ENCODE measurements at places on chromosomes 4 and X.

GRCh38 chr4:189773909-189774308, 166.8 kb upstream of the FRG1 start:
- DNase-seq = no peak

GRCh38 chrX:116317409-116317808, 119.0 kb upstream of the SLC6A14 start:
- DNase-seq = no peak

GRCh38 chr4:91989914-91990313, 313.9 kb upstream of the GRID2 start:
- DNase-seq = no peak

DNA sequence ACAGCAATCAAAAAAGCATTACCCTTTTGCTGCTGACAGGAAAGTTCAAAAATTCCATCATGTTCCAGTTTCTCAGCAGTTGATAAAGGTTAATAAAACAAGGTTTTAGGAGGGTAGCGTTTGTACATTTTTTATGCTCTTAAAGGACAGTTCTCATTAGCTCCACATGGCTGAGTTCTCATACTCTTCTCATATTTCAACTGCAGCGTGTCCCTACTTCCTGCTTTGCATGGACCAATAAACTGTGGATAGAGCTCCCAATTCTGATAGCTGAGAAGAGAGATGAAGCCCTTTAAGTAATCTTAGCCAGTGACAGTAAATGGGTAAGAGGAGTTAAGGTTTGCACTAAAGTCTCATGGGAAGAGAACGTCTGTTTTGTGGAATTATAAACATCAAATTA, 53.5 kb downstream of the SPANXA2 start:
- DNase-seq = no peak

GRCh38 chr4:143356493-143356892, 19.8 kb downstream of the GAB1 start:
- no peak for DNase-seq

DNA sequence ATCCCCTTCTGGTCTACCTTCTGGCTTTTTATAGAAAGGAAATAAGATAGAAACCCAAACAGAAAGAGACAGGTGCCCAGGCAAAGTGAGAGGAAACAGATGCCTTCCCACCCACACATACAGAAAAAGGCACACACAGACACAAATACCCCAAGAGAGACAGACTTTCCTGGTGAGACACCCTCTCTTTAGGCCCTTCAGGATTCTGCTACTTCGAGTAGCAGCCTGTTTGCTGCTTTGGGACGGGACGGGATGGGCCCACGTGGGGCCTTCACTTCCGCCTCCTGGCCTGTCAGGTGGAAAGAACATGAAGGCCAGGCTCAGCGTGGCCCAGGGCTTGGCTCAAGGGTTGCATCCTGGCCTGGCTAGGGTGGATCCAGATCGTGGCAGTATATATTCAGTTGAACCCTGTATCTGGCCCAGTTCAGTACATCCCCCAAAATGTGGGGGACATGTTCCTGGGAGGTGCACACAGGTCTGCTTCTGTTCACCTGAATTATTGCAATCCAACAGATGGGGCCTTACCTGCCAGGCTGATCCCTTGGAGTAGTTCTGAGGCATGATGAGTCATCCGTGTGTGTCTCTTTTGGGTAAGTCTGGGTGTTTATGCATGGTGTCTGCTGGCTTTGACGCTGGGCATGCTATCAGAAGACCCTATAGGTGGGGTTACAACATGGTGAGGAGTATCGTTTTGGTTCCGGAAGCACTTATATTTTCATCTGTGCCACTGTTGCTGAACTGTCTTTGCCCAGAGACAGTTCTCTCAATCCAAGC, 2.4 kb downstream of the ZNF275 start:
- DNase-seq = no peak

DNA sequence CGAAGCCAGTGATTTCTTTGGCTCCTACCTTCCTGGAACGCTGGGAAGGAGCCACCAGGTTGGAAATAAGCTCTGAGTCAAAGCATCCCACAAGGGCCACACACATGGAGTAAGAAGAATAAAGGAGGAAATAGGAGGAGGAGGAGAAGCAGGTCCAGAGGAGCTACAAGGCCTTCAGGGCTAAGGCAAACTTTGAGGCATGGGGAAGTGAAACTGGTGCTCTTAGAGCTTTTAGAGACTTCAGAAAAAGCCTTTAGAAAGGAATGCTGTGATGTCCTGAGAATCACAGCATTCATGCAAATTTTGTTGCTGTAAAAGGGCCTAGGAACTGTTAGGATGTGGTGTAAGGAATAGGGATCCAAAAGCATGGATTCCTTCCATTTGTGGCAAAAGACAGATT, 135.9 kb upstream of the ARHGEF9 start:
- DNase-seq = no peak

DNA sequence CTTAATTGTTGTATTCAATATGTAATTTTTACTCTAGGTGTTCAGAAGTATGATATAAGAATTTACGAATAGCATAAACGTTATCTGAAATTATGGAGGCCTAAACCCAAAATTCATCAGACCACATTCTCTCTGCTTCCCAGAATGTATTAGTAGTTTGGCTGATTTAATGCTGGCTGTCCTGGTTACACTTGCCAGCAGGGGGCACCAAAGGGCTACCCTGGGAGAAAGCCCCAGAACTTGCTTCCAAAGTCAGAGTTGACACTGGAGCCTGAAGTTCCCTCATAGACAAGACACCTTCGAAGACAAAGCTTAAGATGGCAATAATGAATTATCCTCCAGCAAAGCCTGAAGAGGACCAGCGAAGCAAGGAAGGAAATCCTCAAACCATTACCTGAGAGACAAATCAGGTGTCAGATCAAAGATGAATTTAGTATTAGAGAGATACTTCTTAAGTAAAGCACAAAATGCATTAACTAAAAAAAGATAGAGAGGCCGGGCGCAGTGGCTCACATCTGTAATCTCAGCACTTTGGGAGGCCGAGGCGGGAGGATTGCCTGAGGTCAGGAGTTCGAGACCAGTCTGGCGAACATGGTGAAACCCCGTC, 11.3 kb upstream of the ANOS1 start:
- no peak for DNase-seq

DNA sequence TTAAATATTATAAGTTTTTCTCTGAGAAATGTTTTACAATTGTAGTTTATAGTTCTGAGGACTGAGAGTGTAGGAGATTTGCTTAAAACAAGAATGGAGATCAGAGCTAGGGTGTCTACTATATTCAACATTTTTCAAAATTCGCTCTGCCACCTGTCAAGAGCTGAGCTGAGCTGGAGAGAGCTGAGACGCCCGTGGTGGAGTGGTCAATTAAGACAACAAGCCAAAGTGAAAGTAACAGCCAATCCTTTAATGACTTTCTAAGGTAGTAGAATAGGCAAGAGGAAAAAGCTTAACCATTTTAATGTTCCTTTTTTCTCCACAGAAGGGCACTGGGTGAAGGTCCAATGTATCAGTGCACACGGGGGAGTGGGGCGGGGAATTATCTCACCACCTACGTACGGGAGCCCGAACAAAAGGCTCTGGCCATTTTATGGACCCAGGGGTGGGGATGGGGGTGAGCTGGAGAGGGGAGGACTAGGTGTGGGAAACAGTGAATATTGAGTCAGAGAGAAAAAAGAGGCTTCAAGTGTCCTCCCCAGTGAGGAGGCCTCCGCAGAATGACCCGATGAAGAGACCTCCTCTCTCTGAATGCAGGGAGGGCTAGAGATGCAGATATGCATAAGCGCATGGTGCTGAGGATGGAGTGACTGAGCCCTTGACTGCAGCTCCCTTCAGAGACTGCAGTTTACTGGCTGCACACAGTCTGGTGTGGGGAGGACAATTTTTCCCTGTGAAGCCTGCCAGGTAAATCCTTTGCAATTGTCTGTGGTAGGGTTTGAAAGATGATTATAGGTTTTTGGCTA, 60.8 kb downstream of the SPCS3 start:
- DNase-seq = no peak

- DNase-seq = no peak
Measured at GRCh38 chr4:99879458-99879857, 14.8 kb downstream of the LAMTOR3 start.

DNA sequence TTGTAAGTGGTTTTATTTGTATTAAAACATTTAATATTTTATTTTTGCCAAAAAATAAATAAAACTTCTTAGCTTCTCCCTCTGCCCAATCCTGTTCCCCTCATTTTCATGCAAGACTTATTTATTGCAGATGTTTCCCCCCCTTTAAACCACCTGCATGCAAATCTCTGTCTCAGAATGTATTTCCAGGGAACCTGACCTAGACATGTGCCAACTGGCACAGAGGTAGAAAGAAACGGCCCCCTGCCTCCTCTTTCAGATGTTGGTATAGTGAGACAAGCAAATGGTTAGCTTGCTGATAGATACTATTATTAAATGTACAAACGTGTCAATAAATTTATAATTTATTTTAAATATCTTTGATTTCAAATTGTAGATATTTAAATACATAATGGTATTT, 47.1 kb downstream of the KLF3 start:
- DNase-seq = no peak

DNA sequence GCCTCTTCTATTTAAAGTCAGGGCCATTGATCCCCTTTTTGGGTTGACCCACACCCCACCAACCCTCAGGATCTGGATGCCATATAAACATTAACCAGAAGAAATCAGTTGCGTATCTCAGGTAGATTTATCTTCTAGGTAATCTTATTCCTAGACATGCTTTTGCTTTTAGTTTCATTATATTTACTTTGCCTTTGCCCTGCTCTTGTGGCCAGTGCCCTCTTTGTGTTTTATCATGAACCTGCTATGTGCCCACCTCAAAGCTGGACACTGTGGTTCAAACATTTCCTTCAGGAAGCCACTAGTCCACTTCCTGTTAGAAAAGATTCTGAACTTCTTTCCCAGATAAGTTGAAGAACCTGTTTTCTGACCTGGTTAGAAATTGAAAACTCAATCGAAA, 117.4 kb upstream of the EDNRA start:
- DNase-seq = no peak

- no peak for DNase-seq
Measured at GRCh38 chrX:65871671-65872311, 168.1 kb downstream of the VSIG4 start.

- DNase-seq = no peak
Measured at GRCh38 chrX:67524950-67525691, 18.7 kb upstream of the AR start.

DNA sequence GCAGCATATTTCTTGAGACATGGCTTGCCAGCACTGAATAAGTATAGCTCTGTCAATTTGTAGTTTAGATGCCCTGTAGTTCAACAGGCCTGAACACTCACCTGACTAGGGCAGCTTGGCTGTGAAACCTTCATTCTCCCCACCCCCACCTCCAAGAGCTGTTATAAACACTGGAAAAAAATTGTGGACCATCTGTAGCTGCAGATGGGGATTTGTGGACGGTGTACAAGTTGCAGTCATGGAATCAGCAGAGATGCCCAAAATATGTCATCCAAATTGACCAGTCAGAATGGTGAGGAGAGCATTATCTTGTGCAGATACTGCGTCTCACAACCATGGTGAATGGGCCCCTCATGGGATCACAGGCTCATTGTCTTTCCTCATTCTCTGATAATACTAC, 76.2 kb upstream of the PAQR3 start:
- DNase-seq = no peak

GRCh38 chrX:97096385-97096784, 212.7 kb downstream of the RPA4 start:
- no peak for DNase-seq

- DNase-seq = no peak
Measured at GRCh38 chr4:62226082-62226481, 1026.0 kb downstream of the ADGRL3 start.

DNA sequence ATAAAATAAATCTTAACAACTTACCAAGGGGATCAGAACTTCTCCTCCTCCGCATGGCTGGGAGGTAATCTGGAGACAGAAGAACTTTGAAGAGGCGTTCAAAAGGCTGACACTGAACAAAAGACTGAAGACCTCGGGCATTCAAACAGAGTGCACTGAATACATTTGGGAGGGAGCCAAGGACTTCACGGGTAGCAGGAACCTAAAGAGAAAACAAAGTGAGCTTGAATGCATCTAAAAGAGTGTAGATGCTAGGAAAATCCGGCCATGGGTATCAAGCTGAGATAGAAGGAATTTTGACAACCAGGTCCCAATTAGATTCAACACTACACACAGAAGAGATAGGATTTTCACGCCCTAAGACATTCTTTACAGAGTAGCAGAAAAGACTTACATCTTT, 69.6 kb downstream of the HUWE1 start:
- DNase-seq = no peak

- DNase-seq = no peak
Measured at GRCh38 chr4:176850436-176850835, 57.7 kb upstream of the VEGFC start.

- DNase-seq = no peak
Measured at GRCh38 chr4:187302457-187303150, 578.9 kb upstream of the FAT1 start.

DNA sequence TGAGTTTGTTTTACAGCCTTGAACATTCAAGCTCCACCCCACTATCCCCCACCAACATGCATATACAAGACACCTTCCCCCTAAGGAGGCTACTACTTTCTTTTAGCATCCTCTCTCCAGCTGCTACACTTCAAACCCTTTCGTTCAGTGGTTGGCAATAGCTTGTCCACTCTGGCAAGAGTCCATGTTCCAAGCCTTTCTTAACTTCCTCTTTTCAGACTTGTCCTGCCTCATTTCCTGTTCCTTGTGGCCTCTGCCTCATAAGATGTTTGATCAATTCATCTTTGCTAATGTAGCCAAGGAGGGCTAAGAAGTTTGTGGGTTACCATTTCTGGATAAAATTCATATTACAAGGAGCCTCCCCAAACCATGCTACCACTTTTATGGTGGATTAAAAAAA, 20.8 kb upstream of the ZCCHC12 start:
- no peak for DNase-seq

GRCh38 chr4:10977534-10977933, 293.0 kb upstream of the CLNK start:
- DNase-seq = no peak

DNA sequence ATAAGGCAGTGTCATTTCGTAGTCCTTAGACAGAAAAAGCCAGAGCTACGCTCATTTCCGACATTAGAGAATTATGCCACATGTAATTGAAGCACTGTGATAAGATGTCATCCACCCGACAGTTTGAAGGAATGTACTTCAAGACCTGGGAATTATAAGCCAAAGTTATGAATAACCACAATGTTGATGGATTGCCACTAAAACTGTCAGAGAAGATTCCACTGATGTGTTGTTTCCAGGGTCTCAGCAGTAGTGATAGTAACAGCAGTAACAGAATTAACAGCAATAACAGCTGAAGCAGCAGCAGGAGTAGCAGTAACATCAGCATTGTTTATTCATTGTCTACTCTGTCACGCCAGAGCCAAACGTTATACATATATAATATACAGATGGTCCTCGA, 24.7 kb downstream of the RAB33A start:
- DNase-seq = no peak

Data from NCI-H1092 treated with DMSO at 0.1 percent for 48 hours (cell line).